Foreskin keratinocyte (primary cell): ENCODE measurements at places on chromosomes 16 and 17. TPM values are rescaled to one million over a fixed set of nuclear protein-coding genes. Genes with fewer than 3 reads are reported as not detected.

The ZNF830 gene
- total RNA-seq: 9.0 and 9.9 TPM in 2 replicates

The SAT2 gene
- 33.4 and 36.2 TPM in 2 replicates for total RNA-seq

The NPIPB9 gene
- 0.07 and 0.53 TPM in 2 replicates for total RNA-seq

The GAST gene
- 0.37 and 0.42 TPM in 2 replicates for total RNA-seq

The TVP23A gene
- total RNA-seq: not detected in 2 replicates

The SMIM5 gene
- total RNA-seq: not detected in 2 replicates
